ENCODE measurements at places on chromosomes 5 and 9.

- DNase-seq = no peak
Observed at GRCh38 chr5:68242743-68243142, 27.2 kb downstream of the PIK3R1 start.

DNA sequence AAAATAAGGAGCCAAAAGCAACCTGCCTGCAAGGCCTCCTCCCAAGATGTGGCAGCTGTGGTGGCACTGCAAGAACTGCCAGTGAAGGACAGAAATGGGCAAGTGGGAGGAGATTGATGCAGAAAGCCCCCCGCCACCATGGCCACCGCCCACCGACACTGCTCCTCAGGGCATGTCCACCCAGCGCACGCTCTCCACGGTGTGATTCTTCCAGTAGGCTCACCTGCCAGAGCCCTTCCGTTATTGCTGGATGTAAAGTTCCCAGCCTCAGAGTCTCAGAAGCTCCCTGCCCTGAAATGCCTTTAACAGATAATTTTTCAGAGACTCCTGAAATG, 155.2 kb upstream of the PHYKPL start:
- DNase-seq = no peak

DNA sequence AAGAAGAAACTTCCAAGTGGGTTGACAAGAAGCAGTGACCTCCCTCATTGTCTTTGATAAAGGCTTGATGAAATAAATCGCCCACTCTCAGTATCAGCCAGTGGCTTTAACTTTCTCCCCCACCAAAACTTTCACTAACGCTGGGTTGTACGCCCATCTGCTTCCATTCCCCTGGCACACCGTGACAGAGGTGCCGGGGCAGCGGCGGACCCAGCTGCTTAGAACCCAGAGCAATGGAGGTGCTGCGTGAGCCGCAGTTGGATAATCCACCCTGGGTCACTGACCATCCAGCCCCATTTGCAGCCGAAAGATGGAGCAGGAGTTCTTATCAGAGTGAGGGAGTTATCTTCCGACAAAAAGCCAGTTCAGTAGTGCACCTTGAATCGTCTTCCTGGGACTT, 270.7 kb downstream of the ARHGEF28 start:
- DNase-seq = no peak

- DNase-seq = no peak
Observed at GRCh38 chr9:134059188-134059641, 8.6 kb downstream of the BRD3 start.

- DNase-seq = no peak
Observed at GRCh38 chr9:9912459-9912858, 700.3 kb downstream of the PTPRD start.

DNA sequence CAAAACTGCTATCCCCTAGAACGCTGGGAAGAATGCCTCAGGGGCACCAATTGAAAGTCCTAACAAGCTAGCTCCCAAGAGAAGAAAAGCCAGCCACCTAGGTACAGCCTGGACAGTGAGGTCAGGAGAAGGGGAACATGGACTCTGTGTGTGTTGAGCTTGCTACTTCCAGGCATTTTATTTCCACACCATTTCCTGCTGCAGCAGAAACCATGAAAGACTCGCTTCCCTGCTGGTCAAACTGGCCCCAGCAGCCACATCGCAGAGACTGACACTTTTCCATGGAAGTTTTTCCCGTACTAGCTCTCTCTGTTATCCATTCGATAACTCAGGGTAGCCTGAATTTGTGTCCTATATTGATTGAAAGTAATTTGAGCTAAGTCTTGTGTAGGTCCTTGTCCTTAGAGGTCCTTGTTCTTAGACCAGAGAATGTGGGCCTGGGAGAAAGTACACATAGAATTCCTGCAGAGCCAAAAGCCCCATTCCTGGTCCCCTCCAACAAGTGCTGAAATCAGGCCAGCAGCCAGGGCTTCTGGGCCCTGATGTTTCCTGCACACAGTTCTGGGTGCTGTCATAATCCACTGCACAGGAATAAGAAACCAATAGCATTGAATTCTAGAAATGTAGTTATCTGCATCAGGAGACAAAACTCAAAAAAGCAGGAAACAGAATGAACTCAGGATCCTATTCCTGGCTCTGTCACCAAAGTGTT, 96.6 kb downstream of the BRINP1 start:
- no peak for DNase-seq

GRCh38 chr9:73202980-73203379, 51.3 kb downstream of the ANXA1 start:
- no peak for DNase-seq

- no peak for DNase-seq
Observed at GRCh38 chr5:93884254-93884653, 142.9 kb upstream of the POU5F2 start.

GRCh38 chr5:134145041-134145757, 30.7 kb downstream of the TCF7 start:
- DNase-seq = no peak

DNA sequence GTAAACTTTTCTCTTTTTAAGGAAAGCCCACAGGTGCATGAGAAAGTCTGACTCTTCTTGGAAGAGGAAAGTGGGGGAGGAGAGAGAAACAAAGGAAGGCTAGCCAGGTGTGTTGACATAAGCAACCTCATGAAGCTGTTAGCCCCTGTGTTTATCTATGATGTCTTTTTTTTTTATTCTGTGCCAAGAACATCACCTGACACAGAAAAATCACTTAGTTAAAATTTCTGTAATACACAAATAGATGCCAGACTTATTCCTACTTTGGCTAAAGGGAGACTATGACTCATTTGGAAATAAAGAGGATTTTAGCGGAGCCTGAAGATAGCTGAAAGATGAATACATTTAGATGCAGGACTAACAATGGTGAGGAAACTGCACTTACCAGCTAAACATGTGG, 58.3 kb downstream of the BAAT start:
- DNase-seq = no peak

GRCh38 chr9:128372188-128372641, 1.0 kb downstream of the URM1 start:
- DNase-seq = peak; percentile 69

GRCh38 chr9:3578786-3579185, 53.0 kb upstream of the RFX3 start:
- DNase-seq = no peak

GRCh38 chr5:139393497-139394122, 1.3 kb downstream of the PROB1 start:
- no peak for DNase-seq

GRCh38 chr5:106825374-106825773, 845.4 kb downstream of the EFNA5 start:
- DNase-seq = no peak

DNA sequence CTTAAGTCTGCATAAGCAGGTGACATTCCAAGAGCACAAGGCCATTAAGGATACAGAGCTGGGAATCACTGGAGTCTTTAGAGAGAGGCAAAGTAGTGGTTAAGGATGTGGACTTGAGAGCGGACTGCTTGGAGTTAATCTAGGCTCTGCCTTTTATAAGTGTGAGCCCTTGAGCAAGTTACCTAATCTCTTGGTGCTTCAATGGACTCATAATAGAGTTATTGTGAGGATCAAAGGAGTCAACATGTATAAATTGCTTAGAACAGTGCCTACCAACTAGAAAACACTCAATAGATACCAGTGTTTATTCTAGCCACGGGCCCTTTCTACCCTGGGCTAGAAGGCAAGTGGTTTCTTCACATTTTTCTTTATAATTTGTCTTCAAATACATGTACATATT, 819.4 kb downstream of the NR2F1-AS1 start:
- DNase-seq = no peak

- no peak for DNase-seq
Observed at GRCh38 chr5:88685591-88686541, 197.1 kb downstream of the MEF2C start.

DNA sequence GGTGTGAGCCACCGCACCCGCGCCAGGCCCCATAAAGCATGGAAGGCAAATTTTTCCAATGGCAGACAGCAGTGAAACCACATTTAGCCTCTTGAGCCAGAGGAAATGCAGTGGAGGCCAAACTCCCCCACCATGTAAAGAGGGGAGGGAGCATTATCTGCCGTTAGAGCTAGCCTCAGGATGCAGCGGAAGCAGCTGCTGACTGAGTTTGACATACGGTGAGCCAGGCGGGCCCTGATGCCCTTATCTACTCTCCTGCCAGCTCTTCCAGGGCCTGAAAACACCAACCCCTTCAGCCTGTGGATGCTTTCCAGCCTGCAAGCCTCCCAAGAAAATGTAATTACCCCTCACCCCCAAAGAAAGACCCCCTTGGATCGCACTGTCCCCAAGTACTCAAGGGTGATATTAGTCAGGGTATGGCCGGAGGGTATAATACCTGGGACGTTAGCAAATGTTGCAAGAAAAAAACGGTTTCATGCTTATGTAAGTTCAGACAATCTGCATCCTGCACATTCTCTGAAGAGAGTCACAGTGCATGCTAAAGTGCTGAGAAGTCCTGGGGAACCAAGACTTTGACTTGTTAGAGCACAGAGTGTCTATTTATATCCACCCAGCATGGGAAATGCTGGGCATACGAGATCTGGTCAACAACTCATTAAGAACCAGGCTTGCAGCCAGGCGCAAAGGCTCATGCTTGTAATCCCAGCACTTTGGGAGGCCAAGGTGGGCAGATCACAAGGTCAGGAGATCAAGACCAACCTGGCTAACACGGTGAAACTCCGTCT, 11.3 kb upstream of the GGTA1 start:
- no peak for DNase-seq

DNA sequence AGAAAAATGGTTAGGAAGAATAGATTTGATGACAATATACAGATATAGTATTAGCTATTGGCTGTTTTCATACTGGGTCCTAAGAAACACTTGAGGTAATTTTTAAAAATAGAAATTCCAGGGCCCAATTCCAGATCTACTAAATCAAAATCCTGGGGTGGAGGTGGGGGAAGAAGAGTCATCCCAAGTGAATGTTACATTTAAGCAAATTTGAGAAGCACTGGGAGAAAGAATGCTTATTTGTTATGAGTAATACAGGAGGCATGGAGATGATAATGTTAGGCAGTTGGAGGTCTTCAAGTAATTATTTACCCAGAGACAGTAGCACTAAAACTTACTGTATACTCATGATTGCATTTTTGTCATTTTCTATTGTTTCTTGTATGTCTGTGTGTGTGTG, 93.0 kb upstream of the DAB2 start:
- DNase-seq = no peak
